ENCODE measurements at places on chromosomes 6 and 20.
A peak's percentile ranks its signal among the peaks of the same experiment; 100 is the strongest.

DNA sequence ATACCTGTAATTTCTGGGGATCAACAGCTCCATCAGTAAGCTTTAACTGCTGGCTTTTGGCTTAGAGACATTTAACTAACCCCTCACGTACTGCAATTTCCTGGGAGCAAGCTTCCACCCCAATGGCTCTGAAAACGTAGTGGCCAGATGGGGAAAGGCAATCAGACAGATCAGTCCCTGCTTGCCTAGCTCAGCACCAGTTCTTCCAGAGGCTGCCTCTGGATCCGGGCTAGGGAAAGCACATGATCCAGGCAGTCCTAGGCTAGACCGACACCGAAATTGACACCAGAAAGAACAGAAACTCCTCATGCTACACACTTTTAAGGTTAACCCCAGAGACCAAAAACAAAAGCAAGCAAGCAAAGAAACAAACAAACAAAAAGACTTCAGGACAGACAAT is 13.3 kb downstream of the PREP start:
- DNase-seq, result no peak

DNA sequence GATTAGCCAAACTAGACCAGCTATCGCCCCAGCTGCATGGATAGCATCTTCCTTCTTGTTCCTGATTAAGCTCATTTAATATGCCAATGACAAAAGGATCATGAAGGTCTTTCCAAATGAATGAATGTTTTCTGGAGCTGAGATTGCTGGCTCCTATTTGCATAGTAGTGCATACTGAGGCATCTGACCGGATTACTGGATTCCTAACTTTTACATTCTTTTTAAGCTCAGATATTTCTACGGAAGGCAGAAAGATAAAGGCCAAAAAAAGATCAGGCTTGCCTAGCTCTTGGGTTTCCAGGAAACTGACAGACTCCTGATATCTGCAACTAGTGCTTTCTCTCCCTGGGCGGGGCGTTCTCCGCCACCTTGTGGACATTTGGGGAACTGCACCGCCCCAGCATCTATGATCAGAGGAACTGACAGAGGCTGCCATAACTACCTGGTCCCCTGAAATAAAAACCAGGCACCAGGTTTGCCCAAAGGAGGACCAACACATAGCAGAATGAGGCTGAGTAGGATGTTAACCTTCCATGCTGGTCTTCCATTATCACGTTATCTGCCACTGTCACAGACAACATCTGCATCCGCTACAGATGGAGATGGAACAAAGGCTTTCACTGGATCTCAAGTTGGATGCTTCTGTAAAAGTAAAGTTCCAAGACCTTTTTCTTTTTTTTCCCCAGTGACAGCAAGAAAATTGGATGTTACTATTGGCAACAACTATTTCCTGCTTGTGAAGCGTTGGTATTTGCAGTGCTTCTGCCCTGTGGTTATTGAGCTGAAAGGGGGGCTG is 33.2 kb downstream of the NT5E start:
- peak; percentile 17 for DNase-seq

- DNase-seq, result no peak
Measured at GRCh38 chr6:105619971-105620741, 217.3 kb upstream of the PREP start.

DNA sequence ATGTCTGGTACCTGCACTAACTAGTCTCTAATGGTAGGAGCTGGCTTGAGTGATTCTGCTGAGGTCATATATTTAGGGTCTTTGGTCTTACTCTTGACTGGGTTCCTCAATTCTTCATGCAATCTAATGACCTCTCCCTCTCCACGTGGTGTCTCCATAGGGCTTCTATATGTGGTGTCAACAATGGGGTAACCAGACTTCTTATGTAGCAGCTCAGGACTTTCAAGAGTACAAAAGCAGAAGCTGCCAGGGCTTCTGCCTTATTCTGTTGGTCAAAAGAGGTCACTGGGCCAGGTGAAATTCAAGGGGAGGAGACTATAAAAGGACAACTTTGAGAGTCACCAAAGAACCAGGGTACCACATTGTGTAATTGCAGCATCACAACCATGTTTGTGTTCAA is 54.3 kb downstream of the NUS1 start:
- no peak for DNase-seq

- no peak for DNase-seq
Measured at GRCh38 chr20:6434131-6434530, 311.3 kb upstream of the FERMT1 start.

- no peak for DNase-seq
Measured at GRCh38 chr6:37685261-37685660, 12.4 kb downstream of the MDGA1 start.

- DNase-seq, result no peak
Measured at GRCh38 chr6:11202513-11203305, 29.8 kb downstream of the NEDD9 start.

DNA sequence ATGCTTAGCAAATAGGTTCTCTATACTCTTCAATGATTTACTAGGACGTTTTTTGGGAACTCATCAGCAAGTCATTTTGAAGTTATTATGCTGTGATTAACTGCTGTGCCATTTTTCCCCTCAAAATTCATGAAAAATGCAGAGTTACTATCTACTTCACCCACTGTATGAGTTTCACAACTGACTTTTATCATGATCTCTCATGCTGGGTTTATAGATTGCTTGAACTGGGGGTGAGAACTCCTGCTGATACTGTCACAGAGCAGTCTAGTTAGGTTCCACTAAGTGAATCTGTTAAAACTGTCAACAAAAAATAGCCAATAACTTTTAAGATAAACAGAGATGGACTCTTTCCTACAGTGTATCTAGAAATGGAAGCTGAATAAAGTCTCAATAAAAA is 136.7 kb downstream of the EYS start:
- no peak for DNase-seq

GRCh38 chr6:132483779-132484679 is 28.9 kb downstream of the STX7 start:
- peak; percentile 3 for DNase-seq

DNA sequence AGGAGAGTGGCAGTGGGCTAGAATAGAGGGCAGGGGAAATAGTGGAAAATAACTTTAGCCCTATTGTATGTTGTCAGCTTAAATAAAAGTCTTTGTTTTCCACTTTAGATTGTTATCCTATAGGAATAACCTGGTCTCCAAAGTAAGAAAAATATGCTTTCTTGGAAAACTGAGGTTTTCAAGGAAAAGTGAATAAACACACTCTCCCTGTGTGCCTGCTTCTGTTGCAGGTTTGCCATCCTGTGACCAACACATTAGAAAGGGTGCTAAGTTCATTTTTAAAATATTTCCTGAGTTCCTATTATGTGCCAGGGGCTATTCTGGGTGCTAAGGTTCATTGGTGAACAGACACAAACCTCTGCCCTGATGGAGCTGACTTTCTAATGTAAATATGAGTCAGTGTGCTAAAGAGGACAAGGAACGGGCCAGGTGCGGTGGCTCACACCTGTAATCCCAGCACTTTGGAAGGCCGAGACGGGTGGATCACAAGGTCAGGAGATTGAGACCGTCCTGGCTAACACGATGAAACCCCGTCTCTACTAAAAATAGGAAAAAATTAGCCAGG is 23.5 kb downstream of the BICRAL start:
- no peak for DNase-seq

DNA sequence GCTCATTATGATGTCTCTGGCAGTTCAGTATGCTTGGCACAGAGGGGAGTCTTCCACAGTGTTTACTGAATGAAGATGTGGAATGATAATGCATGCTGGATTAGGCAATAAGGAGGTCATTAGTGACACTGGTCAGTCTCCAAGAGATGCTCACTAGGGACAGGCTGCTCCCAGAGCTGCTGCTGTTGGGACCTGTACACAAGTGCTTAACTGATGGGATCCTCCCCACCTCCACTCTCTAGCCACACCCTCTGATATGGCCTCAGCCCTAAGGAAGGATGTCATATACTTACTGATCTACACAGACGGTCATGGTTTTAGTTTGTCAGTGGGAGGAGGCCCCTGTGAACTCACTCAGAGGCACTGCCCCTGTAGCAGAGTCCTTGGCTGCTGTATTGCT is 73.4 kb downstream of the MYB start:
- no peak for DNase-seq

DNA sequence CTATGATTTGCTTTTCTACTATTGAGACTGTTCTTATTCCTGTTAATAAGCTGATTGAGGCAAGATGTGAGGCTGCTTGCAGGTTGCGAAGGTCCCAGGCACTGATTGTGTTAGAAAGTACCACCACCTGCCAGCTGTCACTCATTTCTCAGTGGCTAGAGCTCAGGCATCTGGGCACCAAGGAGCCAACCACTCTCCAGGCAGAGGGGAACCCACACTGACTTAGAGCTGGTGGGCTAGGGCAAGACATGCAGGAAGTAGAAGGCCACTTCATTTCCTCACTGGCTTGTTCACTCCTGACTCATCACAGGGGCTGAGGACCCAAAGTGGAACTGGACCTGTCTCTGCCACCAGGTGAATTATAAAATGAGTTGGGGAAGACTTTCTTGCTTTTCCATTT is 7.8 kb upstream of the DLL1 start:
- no peak for DNase-seq

DNA sequence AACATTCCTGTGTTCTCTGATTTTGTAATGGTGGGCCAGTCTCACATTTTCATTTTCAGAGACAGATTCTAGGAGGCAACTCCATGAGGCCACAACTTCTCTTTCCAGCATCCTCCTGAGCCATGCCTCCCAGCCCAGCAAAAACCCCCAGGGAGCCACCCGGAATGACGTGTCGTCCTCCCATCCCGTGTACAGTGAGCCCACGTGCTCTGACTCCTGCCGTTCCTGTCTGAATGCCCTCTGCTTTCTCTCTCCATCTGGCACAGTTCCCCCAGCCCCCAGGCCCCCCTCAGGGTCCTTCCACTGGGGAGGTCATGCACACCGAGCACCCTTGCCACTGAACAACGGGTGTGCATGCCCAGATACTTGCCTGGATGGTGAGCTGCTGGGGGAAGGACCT is 38.0 kb downstream of the C20orf203 start:
- DNase-seq, result no peak

GRCh38 chr6:14119784-14120183 is 2.2 kb downstream of the CD83 start:
- no peak for DNase-seq

DNA sequence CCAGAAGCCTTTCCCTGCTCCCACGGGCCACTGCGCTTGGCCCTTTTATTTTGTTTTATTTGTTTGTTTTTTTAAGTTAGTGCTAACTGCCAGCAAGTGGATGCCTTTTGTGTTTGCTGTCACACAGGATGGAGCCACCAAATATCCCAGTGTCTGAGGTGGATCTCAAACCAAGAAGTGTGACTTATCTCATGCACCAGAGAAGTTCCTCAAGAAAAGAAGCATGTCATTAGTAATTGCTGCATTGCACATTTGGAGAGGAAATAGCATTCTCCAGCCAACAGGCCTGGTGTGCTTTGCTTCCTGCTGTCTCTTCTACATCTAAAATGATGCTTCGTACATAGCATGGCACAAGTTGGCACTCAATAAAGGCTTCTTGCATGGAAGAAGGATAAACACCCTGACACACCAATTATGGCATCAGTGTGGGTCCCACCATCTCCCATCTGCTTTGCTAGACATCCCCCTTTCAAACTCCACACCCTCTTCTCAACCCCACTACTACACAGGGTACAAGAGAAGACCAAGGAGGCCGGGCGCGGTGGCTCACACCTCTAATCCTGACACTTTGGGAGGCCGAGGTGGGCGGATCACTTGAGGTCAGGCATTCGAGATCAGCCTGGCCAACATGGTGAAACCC is 1.9 kb upstream of the ATP9A start:
- DNase-seq, result no peak

DNA sequence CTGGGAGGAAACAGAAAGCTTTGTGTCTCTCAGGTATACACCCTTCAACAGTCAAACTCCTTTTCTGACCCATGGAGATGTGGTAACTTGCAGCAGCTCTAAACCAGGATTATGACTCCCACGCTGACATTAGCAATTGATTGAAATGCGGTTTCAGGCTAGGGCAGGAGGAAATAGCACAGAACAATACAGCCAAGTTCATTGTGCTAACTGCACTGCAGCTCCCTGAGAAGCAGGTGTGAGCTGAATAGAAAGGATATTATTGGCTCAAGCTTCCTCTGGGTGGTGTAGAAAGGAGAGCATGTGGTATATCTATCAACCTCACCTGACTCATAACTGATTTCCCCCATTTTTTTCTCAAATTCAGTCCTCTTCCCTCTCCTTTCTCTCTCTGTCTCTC is 612.3 kb upstream of the BTBD3 start:
- DNase-seq, result no peak

- DNase-seq, result no peak
Measured at GRCh38 chr6:134374491-134375219, 56.7 kb upstream of the SGK1 start.

DNA sequence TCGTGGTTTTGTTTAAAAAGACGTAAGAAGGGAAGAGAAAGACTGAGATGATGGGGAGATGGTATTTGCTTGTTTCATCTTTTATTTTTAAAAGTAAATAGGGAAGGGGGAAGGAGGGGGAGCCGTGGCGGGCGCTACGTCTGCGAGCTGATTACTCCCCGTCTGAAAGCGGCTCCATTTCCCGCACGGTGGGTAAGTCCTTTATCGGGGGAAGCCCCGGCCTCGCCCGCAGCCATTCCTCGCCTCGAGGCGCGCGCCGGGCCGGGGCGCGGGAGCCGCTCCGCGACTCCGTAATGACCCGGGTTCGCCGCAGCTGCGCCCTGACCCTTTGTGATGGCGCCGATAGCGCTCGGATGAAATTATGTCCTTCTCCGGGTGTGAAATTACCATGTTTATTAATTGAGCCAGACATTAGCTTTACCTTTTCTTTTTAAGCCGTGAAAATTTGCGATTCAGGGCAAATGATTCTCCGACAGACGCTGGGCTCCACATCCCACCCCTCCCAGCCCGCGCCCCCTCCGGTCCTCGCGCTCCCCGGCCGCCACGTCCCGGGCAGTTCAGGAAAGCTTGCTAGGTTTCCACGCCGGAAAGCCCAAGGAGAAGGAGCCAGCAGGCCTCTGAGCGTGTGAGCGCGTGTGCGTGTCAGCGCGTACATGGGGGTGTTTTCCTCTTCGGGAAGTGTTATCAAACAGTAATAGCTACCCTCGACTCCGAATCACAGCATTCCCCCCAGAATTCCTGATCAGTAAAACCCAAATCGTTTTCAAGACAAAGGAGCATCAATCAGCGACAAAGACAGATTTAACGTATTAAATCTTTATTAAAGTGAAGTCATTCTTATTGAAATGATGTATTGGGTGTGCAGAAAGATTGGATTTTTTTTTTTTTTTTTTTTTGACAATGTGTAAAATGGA is 30.0 kb downstream of the TFAP2A start:
- DNase-seq, result no peak

- DNase-seq, result no peak
Measured at GRCh38 chr6:82740072-82740471, 325.6 kb downstream of the UBE3D start.

- DNase-seq, result no peak
Measured at GRCh38 chr6:106804346-106805335, 169.9 kb downstream of the CD24 start.

DNA sequence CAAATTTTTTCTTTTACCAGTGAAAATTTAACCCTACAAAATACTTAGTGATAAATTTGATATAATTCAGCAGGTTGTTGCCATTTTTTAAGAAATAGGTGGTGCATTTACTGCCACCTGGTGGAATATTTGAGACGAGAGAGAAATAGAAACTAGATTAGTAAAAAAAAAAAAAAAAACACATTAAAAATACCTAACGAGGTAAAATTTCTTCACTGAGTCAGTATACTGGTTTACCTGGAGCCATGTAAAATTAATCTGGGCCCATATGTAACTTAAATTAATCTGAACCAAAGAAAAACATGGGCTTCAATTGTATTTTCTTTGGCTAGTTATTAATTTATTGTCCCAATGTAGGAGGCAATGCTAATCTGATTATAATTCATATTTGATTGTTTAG is 520.8 kb downstream of the EPM2A start:
- DNase-seq, result no peak
